Activated T-cell treated with anti-CD3 and anti-CD28 coated beads for 24 hours (primary cell): ENCODE measurements at places on chromosomes 11 and 22.

DNA sequence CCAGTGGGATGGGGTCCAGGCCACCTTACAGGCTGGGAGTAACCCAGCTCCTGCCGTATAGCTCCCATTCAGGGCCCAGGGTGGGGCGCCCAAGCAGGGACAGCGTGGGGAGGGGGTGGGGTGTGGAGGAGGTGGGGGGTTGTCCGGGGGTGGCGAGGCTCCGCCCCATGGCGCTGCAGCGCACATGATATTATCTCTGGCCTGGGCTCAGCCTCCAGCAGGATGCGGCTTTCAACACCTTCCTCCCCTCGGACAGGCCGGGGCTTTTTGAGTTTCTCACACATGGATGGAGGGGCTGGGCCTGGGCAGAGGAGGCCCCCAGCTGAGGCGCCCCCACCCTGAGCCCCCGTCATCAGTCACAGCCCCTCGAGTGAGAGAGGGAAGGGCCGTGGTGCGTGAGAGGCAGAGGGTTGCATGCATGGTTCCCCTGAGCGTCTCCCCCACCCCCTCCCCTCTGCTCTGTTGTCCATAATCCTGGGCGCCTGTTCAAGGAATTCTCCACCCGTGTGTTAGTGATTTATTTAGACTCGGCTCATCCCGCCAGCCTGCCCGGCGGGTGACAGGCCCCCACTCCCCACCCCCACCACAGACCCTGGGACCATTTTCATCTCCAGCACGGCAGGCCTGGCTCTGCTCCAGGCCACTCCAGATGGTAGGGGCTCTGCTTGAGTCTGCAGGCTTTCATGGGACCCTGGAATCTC is 44.9 kb downstream of the WNT11 start:
- no peak for DNase-seq

DNA sequence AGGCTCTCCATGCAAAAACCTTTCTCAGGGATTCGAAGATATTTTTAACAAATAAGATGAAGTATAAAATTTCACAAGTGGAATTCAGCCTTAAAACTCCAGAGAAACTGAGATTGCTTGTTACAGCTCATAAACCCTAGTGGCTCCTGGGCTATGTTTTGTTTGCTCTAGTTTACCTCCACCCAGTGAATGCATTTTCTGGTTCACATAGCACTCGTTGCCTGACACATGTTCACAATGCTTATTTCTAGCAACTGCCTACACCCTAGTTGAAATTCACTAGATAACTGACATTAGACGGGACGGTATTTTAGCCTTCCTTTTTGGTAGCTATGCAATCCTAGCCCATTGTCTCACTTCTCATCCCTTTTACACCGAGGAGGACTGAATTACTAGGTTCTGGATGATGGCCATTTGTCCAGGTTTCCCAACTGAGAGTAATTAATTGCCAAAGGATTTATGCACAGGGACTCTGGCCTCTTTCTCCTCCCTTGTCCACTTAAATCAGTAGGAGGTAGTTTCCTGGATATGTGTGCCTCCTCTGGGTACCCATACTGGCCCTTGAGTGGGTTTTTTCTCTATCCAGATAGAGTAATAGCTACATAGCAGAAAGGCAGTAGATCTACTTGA is 951.6 kb downstream of the DLG2 start:
- DNase-seq, result no peak

DNA sequence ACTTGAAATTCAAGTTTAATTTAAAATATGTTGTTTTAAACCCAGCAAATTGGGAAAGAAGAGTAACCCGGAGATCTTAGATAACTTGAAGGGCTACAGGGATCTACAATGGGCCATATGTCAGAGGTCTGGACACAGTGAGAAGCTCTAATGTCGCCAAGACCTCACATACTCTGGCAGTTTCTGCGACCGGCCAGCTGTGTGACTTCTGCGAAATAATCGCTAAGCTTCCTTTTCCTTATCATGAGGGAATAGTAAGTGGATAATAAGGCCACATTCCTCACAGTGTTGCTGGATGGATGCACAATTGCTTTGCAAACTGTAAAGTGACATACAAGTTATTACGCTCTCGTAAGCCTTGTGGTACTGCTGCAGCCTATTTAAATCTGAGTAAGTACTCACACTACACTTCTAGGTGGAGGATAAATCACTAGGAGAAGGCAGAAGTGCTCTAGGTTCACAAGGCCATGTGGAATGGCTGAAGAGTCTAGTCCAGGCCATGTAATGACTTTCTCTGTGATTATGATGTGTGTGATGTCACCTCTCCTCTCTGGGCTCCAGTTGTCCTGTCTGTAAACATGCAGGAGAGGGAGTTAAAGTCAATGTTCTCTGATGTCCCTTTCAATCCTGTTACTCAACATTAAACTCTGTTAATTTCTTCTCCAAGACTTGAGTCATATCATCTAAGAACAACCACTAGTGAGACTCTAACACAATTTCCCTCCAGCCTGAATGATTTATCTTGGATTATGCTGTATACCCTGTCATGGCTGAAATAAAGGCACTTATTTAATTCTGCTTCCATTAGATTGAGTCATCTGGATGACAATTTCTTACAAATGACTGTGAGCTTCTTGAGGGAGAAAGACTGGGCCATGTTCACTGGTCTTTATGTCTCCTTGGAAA is 192.6 kb upstream of the NARS2 start:
- DNase-seq, result no peak

DNA sequence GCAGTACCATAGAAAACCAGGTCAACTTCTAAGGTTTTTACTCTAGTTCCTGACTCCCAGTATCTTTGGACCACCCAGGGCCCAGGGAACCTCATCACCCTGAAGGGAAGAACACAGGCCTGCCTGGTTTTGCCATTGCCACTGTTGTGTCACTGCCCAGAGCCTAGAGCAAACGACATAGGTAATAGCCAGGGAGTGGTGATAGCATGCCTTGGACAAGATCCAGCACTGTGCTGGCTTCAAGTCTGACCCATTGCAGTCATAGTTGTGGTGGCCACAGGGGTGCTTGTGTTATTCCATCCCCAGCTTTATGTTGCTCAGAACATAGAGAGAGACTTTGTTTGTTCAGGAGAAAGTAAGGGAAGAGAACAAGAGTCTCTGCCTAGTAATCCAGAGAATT is 2310.2 kb downstream of the LRRC4C start:
- no peak for DNase-seq

DNA sequence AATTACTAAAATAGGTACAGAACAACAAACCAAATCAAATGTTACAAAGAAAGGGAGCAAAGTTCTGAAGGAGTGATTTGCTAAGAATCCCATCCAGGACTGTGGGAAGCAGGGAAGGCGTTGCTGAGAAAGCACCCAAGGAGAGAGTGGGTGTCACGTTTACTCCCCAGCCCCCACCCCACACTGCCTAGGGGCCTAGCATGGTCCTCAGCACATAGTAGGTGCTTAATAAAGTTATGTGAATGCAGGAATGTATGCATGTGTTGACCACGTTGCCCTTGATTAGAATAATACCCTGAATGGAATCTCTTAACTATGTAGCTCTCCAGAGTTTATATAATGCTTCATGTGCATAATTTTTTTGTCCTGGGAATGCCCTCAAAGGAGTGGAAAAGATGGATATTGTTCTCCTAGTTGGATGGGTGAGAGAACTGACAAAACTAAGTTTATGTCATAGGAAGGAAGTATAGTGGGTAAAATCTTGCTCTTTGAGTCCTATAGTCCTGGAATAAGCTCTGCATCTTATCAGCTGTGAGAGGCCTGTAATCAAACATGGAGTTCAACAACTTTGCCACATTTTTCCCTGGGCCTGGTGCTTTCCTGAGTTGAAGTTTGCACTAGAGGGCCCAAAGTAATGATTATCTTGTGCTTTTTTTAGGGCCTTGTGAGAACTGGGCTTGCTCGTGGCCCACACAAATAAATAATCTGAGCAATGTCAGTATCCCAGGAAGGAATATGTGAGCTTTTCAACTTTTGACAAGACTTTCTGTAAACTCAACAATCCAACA is 53.8 kb upstream of the LMO2 start:
- no peak for DNase-seq

DNA sequence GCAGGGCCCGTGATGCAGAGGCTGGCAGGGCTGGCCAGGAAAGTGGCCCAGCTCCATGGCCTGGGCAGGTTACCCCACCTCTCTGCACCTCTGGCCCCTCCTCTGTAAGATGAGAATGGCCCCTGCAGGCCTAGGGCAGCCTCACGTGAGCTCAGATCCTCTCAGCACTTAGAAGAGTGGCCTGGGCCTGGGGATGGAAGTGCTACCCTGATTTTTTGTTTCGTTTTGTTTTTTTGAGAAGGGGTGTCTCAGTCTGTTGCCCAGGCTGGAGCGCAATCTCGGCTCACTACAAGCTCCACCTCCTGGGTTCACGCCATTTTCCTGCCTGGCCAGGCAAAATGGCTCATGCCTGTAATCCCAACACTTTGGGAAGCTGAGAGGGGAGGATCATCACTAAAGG is 982 bp downstream of the APOBEC3H start:
- no peak for DNase-seq

DNA sequence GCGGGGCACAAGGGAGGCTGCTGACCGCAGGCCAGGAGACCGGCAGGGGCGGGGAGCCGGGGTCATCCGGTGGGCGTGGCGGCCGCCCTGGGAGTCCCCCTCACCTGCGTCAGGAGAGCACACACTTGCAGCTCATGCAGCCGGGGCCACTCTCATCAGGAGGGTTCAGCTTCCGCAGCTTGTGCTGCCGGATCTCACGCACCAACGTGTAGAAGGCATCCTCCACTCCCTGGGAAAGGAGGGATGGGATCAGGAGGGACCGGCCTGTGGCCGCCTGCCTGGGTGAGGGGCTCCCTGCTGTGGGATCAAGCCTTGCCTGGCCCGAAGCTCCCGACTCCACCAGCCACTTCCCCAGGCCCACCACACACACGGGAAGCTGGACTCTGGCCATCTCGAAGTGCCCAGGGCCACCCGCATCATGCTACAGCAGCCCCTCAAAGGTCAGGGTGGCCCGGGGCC is 2.8 kb downstream of the HRAS start:
- DNase-seq, result no peak

DNA sequence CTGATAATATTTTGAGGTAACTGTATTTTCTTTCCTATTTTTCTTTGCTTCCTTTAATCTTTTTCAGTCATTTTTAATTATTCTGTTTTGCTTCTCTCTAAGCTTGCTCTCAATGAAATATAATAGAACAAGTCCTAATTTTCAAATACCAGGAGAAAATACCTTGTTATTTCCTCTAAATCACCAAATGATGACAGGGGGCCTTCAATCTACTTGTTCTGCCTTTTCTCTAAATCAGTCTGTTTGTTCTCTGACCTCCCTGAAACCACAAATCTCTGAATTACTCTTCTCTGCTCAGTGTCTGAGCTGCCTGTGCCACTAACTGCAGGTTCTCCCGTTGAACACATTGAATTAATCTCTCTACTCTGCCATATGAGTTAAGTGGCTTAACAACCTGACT is 286.2 kb downstream of the C11orf87 start:
- no peak for DNase-seq

- DNase-seq, result no peak
Observed at GRCh38 chr22:21977814-21978213, 4.8 kb downstream of the TOP3B start.

DNA sequence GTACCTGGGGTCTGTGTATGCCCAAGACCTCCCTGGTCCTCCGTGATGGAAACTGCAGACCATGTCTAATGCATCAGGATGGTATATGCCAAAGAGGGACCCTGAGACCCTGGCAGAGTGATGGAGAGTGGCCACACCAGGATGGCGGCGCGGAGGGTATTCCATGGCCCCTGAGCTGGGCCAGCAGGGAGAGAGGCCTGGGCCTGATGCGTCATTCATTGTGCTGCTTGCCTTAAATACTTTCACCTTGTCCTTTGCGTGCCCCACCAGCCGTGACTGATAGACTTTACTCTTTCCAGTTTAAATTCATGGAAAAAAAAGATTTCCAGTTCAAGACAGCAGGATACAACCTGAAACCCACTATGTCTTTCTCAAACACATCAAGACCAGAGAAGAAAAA is 5.6 kb upstream of the NDUFV1 start:
- no peak for DNase-seq

GRCh38 chr11:10942620-10943019 is 84.8 kb upstream of the ZBED5 start:
- no peak for DNase-seq

DNA sequence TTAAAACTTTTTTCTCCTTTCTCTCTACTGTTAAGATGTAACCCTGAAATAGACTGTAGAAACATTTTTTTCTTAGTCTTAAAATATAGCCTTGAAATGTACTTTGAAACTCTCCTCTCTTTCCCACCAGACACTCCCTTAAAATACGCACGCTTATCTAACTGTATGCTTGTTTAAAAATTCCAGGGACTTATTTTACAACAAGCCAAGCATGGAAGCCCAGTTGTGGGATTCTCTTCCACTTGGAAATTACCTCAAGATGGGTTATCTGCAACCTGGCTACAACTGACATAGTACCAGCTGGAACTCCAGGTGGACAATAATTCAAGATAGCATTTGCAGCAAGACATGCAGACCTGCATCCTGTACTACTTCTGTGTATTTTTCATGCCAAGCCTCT is 12.1 kb upstream of the CHORDC1 start:
- no peak for DNase-seq

DNA sequence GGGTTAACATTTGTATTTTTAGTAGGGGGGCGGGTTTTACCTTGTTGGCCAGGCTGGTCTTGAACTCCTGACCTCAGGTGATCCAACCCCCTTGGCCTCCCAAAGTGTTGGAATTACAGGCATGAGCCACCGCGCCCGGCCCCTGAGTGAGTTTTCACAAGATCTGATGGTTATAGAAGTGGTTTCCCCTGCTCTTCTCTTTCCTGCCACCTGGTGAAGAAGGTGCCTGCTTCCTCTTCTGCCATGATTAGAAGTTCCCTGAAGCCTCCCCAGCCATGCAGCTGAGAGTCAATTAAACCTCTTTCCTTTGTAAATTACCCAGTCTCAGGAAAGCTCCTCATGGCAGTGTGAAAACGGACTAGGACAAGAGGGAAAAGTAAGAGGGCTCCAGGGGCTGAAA is 259.1 kb upstream of the PLET1 start:
- DNase-seq, result no peak

DNA sequence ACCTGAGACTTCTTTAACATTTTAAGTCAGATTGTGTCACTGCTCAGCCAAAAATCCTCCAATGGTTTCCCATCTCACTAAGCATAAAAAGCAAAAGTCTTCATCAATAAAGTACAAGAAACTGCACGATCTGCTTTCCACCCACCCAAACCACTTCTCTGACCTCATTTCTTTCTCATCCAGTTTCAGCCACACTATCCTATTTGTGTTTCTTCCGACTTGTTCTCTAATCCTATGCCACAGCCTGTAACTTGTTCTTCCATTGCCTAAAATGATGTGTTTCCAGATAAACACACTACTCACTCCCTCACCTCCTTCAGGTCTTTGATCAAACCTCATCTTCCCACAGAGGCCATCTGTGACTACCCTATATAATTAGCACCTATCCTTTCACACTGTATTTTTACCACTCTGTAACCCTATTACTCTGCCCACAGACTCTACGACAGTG is 28.4 kb downstream of the ARHGAP32 start:
- DNase-seq, result no peak

- DNase-seq, result no peak
Observed at GRCh38 chr22:38315823-38316363, 1.3 kb downstream of the CSNK1E start.

- no peak for DNase-seq
Observed at GRCh38 chr11:27370374-27370773, 7.4 kb upstream of the CCDC34 start.
